ENCODE measurements at places on chromosomes 6 and 20. TPM values are rescaled to one million over a fixed set of nuclear protein-coding genes. Genes with fewer than 3 reads are reported as not detected.

- DNase-seq: no peak
Observed at GRCh38 chr20:25088267-25088666, 6.3 kb upstream of the VSX1 start.

- DNase-seq: no peak
Observed at GRCh38 chr6:128290221-128290620, 230.2 kb downstream of the PTPRK start.

GRCh38 chr20:1621316-1621715 is 1.5 kb upstream of the SIRPB1 start:
- DNase-seq: no peak

DNA sequence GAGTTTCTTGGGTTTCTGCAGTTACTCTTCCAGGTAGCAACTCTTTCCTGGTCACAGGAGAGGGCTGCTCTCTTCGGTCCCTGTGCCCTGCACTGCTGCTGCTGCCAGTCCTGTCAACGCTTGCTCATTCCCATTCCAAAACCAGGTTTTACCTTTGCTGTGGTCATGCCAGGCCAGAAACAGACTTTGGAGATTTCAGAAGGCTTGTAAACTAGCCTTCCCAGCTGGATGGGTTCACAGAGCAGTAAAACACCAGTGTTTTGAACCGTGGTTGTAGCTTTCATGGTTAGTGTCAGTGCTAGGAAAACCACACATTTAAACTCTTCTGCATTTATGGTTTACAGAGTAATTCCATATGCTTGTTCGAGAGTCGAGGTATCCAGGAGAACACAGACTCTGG is 16.2 kb downstream of the ARFGEF2 start:
- no peak for DNase-seq

GRCh38 chr6:36627801-36628246 is 33.7 kb downstream of the SRSF3 start:
- DNase-seq: no peak

GRCh38 chr20:9300534-9300933 is 213.9 kb upstream of the LAMP5 start:
- no peak for DNase-seq

- peak; percentile 7 for DNase-seq
Observed at GRCh38 chr20:13458860-13459451, 179.8 kb downstream of the TASP1 start.

- DNase-seq: no peak
Observed at GRCh38 chr6:55818482-55818881, 56.9 kb downstream of the BMP5 start.

- DNase-seq: no peak
Observed at GRCh38 chr6:95805699-95806098, 210.1 kb upstream of the FUT9 start.

- DNase-seq: peak; percentile 55
Observed at GRCh38 chr6:43771210-43771857, 1.3 kb downstream of the VEGFA start.

DNA sequence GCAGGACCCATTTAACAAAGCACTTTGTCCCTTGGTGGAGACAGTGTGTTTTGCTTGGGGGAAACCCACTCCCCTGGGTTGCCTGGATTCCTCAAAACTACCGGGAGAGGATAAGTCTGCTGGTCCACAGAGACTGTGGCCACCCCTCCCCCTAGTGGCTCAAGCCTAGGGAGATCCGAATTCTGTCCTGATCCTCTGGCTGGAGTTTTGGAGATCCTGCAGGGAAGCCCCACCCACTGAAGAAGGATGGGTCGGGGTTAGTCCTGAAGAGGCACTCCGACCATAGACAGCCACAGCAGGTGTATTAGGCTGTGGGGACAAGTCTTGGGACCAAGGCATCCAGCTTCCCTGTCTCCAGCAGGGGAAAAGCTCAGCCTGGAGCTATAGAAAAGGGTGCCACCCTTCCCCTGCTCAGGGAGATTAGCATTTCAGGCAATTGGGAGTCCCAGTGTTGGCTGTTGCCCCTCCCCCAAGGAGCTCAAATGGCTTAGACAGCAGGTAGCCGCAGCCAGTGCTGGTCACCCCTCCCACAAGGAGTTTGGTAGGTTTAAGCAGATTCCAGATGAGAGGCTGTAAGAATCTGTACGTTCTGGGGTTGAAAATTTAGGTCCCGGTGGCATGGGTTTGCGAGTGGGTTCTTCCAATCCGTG is 750.0 kb downstream of the TBC1D32 start:
- no peak for DNase-seq

DNA sequence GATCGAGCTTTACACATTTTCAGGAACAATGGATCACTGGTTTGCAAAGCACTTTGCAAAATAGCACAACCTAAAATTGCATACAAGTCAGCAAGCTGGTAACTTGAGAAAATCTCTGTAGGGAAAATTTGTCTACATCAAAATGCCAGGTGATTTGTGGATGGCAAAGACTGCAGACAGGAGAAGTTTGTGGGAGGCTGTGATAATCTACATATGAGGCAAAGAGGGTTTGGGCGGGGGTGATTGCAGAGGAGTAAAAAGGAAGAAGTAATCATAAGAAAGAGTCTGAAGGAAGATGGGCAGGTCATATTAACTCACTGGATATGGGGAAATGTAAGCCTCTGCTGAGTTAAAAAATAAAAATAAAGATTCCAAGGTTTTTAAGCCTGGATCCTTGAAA is 166.3 kb upstream of the STXBP5 start:
- DNase-seq: no peak

DNA sequence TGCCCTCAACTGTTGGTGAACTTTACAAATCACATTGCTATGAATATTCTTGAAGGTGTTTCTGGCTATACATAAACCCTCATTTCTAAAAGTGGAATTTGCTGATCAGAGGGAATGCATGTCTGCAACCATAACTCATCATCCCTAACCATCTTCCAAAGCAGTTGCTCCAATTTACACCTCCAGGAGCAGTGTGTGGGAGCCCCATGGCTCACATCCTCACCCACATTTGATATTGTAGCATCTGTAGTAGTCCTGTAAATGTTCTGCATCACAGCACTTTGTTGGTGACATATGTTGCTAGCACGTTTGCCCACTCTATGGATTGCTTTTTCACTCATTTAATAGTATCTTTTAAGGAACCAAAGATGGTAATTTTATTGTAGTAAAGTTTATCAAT is 183.8 kb upstream of the SMLR1 start:
- no peak for DNase-seq

- no peak for DNase-seq
Observed at GRCh38 chr6:23526526-23526925, 599.5 kb upstream of the NRSN1 start.

- DNase-seq: no peak
Observed at GRCh38 chr6:116115781-116116180, 10.2 kb downstream of the COL10A1 start.

DNA sequence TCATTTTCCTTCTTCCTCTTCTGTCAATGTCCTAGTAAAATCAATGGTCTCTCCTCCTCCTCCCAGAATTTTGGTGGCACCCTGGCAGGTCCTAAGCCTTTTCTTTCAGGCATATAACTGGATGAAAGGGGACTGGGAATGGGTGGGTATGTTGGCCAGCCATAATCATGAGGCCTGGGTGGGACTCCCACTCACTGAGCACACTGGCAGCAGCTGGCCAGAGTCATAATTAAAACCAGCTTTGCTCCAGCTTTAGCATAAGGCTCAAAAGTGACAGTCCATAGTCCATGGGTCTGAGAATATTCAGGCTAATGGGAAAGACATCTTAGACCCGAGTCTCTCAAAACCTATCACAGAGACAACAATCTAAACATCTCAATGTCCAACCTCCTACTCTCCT is 190.0 kb upstream of the BTBD3 start:
- no peak for DNase-seq

SLC13A3 gene
- not detected for polyA plus RNA-seq

ID4 gene
- not detected for polyA plus RNA-seq

RAB44 gene
- not detected for polyA plus RNA-seq

OLIG3 gene
- not detected for polyA plus RNA-seq

MARCKS gene
- not detected for polyA plus RNA-seq
